ENCODE measurements at places on chromosomes 1 and 21. TPM values are rescaled to one million over a fixed set of nuclear protein-coding genes. Genes with fewer than 3 reads are reported as not detected.

- no peak for DNase-seq
These were observed 335.7 kb upstream of the NCAM2 start for GRCh38 chr21:20662514-20662913.

DNA sequence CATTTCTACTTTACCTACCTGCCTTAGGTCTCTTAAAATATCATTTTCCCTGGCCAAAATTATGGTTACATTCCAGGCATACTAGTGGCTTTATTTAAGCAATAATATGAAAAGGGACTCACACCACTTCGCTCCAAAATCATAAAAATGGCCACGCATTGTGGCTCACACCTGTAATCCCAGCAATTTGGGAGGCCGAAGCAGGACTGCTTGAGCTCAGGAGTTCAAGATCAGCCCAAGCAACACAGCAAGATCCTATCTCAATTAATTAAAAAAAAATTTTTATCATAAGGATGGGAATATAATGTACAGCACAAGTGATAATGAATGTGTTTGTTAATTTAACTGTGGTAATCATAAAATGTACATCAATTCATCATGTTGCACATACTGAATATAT, 65.4 kb downstream of the ARID4B start:
- no peak for DNase-seq

GRCh38 chr1:47656719-47657685, 219.2 kb downstream of the FOXD2 start:
- no peak for DNase-seq

DNA sequence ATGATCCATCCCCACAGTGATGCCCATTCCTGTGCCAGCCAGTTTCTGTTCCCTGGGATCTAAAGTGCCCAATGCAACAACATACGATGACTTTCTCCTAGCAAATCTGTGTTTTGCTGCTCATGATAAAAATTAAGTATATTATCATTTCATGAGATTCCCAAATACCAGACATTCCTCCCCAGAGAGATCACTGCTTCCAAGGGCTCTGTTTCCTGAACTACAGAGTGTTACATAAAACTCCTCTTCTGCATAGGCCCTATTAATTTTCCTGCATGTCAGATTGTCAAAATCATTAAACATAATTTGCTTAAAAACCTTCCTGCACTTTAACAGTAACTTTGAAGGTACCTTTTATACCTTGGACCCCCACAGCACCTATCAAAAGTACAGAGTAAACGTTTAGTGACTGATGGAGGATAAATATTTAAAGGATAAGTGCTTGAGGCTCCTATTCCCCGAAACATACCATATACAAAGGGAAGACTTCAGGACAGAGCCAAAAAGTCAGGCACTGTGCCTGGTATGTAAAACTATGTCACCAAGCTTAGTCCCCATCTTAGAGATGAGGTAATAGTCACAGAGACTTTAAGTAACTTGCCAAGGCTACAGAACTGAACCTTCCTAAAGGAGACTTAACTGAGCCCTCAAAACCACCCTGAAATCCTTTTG, 50.2 kb downstream of the SLC25A24 start:
- DNase-seq, result no peak

DNA sequence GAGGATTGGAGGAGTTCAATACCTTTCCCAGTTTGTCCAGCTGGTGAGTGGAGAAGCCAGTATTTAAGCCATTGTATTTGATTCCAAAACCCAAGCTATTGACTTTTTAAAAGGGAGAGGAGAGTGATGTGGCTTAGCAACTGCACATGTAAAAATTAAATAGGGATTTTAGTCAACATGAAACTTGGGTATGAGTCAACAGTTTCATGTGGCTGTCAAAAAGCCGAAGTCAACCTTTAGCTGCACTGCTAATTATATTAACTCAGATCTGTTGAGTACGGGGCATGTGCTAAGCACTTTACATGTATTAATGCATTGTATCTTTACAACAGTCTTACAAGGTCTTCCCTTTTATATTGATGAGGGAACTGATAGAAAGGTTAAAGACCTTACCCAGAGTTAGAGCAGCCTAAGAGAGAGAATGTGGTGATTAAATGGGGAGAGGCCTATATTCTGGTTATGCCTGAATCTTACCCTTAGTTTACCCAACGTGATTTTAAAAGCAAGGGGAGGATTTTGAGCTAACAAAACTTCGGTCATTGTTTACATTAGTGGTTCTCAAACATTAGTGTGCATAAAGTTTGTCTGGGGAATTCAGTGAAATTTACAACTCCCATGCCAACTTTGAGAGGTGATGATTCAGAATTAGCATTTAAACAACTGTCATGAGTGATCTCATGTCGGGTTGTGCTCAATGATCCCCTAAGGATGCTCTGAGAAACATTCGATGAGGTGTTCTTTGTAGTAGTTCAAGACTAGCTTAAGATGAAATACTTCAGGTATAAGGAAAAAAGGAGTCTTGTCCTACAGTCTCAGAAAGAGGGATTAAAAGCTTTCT, 6.9 kb upstream of the SLC35F3 start:
- DNase-seq, result no peak

DNA sequence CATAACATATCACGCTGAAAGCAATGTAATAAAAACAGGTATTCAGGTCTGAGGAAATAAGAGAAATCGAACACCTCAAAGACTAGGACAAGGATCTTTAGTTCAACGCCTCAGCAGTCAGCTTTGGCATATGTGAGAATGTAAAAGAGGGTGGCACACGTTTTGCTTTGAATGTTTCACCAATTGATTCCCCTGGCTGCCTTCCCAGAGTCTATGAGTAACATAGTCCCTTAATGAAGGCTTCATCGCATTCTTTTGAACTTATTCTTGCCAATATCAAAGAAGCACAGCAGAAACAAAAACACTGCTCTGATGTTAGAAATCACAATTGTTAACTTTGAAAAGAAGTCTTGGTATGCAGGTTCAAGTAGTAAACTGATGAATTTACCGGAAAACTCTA, 764.8 kb downstream of the ADGRL2 start:
- no peak for DNase-seq

Gene CLK2
- 29.7 TPM for total RNA-seq

DNA sequence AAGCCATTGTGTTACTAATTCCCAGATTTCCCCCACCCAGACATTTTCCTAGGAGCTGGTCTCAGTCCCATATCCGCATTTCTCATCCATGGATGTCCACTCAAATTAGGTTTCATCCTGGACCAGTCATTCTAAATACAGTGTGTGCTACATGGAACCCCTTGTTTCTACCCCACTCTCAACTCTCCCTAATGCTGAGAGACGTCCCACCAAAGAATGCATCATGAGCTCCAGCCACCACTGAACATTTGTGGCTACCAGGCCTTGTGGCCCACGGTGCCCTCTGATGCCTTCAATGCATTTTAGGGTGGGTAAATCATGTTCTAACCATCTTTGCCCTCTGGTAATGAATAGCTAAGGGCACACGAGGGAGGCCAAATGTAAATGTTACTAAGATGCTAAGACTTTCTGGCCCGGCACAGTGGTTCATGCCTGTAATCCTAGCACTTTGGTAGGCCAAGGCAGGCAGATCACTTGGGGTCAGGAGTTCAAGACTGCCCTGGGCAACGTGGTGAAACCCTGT, 13.3 kb upstream of the RAB42 start:
- DNase-seq, result no peak

DNA sequence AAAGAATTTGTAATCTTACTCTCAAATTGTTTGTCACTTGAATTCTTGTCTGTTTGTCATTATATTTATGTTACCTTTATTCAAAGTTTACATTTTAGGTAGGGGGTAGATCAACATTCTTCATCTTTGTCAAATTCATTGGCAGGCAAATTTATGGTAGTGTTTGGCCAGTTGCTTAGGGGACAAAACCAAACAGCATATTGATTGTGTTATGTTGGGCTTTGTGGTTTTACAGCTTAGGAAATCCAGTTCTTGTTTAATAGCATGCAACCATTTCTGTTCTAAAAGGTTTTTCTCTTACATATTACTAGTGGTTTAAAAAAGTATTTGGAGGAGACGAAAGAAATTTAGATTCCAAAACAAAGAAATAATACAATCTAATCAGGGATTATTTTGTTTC, 91.4 kb downstream of the HMCN1 start:
- DNase-seq, result no peak

Gene LCE1E
- total RNA-seq, result not detected

Gene PDE4DIP
- total RNA-seq, result 127 TPM

Gene EVA1B
- 27.7 TPM for total RNA-seq

GRCh38 chr1:239322369-239322768, 64.0 kb upstream of the CHRM3 start:
- DNase-seq, result no peak

GRCh38 chr1:164770131-164770529, 211.1 kb downstream of the PBX1 start:
- DNase-seq, result no peak

DNA sequence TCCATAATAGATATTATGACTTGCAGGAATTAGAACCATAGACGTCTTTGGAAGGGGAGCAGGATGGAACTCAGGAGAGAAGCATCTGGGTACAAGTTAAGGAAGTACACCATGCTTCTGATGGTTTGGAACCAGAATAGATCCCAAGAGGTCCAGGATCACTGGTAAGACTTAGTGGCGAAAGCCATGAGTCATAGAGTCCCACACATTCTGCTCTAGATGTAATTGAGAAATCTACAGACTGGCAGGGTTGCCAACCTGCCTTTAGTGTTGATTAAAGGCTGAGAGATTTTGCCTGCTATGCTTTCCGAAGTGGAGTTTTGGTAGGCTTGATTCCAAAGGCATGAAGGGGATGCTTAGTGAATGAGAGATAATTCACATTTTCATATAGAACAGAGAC, 57.1 kb upstream of the C1orf87 start:
- DNase-seq, result no peak

Gene DYRK1A
- total RNA-seq, result 132 TPM
